ENCODE measurements at places on chromosomes 6 and 20.

GRCh38 chr6:41352907-41353306 lies 17.5 kb downstream of the NCR2 start:
- no peak for DNase-seq

GRCh38 chr6:28920281-28920680 lies 3.5 kb downstream of the TRIM27 start:
- no peak for DNase-seq

DNA sequence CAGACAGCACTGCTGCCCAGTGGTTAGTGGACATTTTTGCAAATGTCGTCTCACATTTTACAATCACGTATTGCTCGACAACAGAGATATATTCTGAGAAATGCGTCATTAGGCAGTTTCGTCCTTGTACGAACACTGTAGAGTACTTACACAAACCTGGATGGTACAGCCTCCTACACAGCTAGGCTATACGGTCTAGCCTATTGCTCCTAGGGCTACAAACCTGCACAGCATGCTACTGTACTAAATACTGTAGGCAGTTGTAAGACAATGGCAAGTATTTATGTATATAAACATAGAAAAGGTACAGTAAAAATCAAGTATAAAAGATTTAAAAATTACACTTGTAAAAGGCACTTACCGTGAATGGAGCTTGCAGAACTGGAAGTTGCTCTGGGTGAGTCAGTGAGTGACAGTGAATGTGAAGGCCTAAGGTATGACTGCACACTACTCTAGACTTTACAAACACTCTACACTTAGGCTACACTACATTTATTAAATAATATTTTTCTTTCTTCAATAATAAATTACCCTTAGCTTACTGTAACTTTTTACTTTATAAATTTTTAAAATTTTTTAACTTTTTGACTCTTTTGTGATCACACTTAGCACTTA lies 43.1 kb downstream of the ALDH5A1 start:
- DNase-seq = no peak

DNA sequence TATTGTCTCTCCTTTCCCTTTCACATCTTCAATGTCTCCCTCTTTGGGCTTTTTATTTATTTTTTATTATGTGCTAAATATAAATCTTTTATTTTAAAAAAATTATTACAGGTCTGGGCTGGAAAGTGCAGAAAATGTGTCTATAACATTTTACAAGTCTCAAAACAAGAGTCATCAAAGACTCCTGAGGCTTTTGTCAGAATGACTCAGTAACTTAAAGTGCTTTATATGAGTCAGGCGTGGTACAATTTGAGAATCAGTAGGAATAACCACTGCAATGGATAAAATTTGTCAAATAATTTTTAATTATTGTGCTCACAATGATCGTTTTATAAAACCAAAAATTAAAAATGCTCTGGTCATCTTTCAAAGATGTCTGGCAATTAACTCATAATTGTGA lies 193.9 kb downstream of the MMUT start:
- no peak for DNase-seq

DNA sequence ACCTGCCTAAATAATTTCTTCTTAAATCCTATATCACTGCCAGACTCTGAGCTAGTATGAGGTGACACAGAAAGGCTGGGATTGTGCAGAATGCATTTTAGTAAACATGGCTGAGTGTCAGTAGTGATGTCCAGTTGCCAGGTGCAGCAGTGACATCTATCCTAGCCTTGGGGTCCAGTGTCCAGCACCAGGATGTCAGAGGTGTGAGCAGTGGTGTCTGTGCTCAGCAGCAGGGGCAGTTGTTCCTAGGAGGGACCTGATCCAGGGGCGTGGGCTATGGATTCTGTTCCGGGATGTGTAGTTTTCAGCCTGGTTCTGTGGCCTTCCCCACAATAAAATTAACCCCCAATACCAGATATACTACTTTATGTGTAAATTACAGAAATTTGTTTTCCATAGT lies 6.0 kb downstream of the HLA-C start:
- no peak for DNase-seq

- DNase-seq = no peak
Observed at GRCh38 chr6:90941885-90942284, 355.0 kb upstream of the MAP3K7 start.

GRCh38 chr6:108156938-108157233 lies 8.9 kb upstream of the NR2E1 start:
- DNase-seq = no peak

GRCh38 chr20:61636531-61637116 lies 384.6 kb downstream of the CDH4 start:
- no peak for DNase-seq

GRCh38 chr6:106797186-106797585 lies 167.8 kb downstream of the QRSL1 start:
- no peak for DNase-seq

GRCh38 chr20:34190679-34191090 lies 50.5 kb upstream of the ASIP start:
- no peak for DNase-seq

- no peak for DNase-seq
Observed at GRCh38 chr20:5065879-5066383, 53.8 kb downstream of the PCNA start.

DNA sequence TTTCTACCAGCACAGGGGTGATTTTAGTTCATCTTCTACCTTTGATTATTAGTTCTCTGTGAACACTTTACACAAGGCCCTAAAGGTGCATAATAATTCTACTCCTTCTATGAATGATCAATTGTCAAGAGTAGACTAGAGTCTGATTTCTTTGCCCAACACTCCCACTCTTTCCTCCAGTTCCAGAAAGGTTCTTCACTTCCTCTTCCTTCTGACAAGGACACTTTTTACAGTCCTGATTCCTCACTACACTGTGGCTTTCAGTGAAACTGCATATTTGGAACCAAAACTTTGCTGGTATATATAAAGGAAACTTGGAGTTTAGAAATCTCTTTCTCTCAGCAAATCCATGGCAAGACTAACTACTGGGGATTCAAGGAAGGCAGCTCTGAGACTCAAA lies 10.6 kb upstream of the RSPO3 start:
- no peak for DNase-seq

DNA sequence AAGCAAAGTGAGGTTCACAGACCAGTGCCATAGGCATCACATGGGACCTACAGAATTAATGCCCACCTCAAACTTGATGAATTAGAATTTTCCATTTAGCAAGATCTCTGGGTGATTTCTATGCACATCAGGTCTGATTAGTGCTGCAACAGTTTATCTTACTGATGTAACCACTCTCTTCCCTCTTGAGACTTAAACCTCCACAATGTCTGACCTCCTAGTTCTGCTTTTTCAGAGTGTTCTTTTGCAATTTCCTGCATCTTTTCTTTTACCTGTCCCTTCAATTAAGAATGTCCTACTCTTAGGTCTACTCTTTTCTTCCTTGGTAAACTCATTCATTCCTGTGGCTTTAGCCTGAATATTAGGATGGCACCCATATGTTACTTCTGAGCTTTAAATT lies 615.3 kb downstream of the TFAP2A start:
- no peak for DNase-seq

- DNase-seq = no peak
Observed at GRCh38 chr6:73747289-73747688, 51.3 kb downstream of the CD109 start.

GRCh38 chr6:88725111-88725975 lies 238.1 kb downstream of the RNGTT start:
- DNase-seq = no peak

- no peak for DNase-seq
Observed at GRCh38 chr6:159312206-159312605, 143.0 kb downstream of the FNDC1 start.

DNA sequence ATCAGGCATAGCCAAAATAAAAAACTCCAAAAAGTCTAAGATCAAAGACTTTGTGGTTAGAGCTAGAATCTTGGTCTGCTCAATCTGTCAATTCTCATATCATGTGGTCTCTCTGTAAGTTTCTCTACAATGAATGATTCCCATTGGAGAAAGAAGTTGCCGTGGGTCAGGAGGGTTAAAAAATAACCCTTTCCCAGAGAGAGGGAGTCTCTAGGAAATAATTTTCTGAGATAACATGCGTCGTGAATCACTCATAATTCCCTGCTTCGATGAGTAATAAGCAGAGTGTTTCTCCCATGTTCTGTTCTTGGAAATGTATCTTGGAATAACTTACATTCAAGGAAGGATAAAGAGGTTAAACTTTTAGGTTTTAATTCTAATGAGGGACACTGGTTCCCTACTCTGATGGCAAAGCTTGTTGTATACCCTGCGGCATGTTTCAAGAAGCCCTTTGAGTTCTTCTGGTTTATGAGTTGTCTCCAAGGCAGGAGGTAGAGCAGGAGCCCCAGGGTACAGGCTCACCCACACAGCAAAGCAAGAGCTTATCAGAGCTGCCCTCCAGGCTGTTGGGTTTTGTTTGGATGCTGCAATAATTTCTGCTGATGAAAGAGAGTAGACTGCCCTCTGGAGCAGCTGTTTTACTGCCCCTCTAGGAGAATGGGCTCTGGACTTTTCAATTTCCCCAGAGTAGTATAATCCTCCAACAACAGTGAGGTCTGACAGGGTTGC lies 599.1 kb downstream of the QKI start:
- no peak for DNase-seq

DNA sequence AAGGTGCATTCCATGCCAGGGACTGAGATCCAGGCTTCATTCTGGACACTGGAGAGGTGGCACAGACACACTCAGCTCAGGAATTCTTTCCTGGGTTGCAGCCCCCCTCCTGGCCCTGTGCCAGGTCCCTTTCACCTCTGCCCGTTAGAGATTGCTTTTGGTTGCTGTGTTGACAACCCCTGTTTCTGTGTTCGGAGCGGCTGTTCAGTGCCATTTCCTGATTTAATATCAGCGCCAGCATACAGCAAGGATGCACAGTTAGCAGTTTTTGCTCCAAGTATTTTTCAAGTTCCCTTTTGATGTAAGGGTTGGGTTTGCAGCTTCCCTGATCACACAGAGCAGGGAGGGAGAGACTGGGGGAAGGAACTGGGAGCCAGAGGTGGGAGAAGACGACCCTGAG lies 8.5 kb upstream of the MAFB start:
- DNase-seq = no peak

DNA sequence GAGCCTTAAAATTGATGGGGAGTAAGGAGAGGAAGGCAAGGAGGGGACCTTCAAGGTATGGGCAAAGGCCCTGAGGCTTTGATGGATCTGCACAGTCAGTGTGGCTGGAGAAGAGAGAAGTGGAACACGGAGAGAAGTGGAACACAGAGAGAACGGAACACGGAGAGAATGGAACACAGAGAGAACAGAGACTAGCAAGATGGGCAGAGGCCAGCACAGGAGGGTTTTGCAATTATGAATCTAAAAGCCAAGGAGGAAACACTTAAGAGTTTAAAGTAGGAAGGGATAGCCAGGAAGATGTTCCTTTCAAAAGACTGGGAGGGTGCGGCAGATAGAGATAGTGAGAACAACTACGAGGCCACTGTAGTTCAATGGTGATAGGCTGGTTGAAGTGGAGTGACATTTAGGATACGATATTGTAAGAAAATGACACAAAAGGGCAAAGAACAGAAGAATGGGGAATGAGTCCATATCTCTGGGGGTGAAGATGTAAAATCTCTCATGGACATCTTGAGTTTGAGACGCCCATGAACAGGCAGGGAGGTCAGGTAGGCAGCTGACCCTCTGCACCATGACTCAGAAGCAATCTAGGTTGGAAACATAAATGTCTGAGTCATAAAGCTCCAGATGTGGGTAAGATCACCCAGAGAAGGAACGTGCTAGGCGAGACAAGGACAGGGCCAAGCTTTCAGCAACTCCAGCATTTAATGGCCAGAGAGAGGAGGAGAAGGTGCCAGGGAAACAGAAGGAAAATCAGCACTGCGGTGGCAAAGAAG lies 25.4 kb downstream of the ZMYND8 start:
- DNase-seq = no peak

- no peak for DNase-seq
Observed at GRCh38 chr6:115362234-115362633, 698.5 kb downstream of the FRK start.

- DNase-seq = no peak
Observed at GRCh38 chr6:8556370-8557013, 121.1 kb upstream of the SLC35B3 start.

DNA sequence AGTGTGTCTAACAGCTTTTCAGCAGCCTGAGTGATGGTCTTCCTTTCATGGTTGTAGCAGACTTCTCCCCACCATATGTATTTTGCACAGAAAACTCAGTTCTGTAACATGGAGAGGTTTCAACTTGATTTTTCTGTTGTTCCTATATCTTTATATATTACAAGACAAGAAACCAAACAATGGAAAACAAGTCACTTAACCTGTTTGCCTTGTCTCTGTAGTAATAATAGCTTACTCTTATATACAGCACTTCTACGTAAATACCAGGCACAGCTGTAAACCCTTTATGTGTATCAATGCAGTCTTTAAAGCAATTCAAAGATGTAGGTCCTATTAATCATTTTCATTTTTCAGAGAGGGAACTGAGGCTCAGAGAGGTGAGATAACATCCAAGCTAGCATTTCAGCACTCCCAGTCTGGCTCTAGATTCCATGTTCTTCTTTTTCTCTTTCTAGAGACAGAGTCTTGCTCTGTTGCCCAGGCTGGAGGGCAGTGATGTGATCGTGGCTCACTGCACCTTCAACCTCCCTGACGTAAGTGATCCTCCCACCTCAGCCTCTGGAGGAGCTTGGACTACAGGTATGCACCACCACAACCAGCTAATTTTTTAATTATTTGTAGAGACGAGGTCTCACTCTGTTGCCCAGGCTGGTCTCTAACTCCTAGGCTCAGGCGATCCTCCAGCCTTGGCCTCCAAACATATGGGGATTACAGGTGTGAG lies 90.4 kb downstream of the DTNBP1 start:
- no peak for DNase-seq

DNA sequence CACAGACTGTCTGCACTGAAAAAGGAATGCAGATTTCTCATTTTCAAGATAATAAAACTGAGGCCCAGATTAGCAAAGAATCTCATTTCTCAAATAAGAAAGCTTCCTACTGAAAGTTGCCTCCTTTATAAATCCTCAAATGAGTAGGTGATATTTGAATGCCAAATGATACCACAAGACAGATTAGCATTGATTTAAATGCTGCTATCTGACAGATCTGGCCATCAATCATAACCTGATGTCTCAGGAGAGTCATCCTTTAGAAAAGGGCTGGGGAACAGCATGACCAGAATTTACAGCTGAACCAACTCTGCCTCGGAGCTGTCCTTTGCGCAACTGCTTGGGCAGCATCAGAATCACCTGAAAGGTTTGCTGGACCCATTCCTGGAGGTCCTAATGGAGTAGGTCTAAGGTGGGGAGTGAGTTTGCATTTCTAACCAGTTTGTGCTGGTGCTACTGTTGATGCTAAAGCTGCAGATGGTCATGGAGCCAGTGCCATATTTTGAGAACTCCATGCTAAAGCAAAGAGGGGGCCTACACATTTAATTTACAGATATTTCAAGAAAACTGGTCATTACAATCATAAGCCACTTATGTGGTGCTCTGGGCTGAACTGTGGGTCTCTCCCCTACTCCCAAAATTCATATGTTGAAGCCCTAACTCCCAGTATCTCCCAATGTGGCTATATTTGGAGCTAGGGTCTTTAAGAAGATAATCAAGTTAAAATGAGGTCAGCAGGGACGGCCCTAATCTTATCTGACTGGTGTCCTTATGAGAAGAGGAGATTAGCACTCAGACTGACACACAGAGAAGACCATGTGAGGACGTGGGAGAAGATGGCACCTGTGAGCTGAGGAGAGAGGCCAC lies 295.5 kb upstream of the JARID2 start:
- no peak for DNase-seq

GRCh38 chr6:33809594-33809993 lies 5.8 kb upstream of the MLN start:
- DNase-seq = no peak

Data from NCI-H187 (cell line).